CD4-positive, alpha-beta T cell treated with Interleukin-15 for 4 hours (primary cell): ENCODE measurements at places on chromosomes 1 and 21.

DNA sequence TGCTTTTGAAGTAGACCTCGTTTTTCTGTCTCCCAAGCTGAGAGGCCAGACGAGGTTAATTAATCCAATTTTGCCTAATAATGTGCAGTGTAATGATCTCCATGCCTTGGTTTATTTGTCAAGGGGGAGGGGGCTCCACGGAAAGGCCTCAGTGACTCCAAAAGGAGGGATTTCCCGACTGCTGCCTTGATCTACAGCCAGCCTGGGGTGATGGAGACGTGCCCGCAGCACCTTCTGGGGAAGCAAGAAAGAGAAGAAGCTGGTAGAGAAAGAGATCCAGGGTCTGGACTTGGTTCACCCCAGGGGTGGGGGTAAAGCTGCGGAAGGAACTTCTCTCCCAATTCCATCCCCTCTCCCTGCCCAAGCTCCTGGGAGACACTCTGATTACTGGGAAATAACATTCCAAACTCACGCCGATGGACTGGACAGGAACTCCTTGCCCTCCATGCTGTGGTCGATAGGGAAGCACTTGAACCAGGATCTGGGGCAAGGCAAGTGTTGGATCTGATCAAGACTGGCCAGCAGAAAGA, 44.1 kb upstream of the SIM2 start:
- no peak for DNase-seq

DNA sequence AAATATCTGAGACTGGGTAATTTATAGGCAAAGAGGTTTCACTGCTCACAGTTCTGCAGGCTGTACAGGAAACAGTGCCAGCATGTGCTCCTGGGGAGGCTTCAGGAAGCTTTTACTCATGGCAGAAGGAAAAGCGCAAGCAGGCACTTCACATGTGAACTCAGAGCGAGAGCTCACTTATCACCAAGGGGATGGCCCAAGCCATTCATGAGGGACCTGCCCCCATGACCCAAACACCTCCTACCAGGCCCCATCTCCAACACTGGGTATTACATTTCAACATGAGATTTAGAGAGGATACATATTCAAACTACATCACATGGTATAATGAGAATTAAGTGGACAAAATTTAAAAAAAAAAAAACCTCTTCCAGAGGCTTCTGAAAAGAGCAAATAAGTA, 13.7 kb downstream of the WASF2 start:
- no peak for DNase-seq

GRCh38 chr1:43868741-43869067, 64.9 kb upstream of the ARTN start:
- no peak for DNase-seq

DNA sequence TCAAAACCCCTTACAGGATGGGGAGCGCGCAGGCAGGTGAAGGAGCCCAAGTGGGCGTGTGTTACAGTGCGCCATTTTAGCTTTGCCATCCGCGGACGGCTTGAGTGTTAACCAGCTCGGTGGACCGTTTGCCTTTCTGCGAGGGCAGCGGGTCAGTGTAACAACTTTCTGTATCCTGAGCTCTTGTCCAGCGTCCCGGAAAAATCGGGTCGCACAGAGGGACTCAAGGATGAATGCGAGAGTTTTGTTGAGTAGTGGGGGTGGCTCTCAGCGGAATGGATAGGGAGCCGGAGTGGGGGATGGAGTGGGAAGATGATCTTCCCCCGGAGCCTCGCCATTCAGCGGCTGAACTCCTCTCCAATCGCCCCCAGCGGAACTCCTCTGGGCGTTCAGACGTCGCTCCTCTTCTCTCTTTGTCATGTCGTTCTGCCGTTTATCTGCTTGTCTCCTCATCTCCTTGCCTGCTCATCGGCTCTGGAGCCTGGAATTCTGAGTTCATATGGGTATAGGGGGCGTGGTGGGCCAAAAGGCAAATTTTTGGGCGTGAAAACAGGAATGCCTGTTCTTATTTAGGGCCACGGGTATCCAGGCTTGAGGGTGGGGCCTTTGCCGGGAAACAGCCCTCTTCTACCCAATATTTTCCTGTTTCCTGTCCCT, 295.4 kb downstream of the CTH start:
- no peak for DNase-seq

DNA sequence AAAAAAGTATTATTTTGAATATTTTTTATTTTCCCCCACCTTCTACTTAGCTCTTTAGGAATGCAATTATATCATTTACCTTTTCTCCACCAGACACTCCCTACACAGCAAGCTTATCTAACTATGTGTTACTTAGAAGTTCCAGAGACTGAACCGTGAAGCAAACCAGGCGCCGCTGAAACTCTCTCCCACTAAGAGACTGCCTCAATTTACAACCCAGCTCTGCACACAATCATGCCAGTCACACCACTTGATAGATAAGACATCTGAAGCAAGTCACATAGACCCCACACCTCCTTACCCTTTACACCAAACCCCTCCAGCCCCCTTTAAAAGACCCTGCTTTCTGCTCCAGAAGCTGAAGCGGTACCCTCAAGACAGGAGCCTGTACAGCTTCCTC, 245.5 kb downstream of the S1PR1 start:
- no peak for DNase-seq

- no peak for DNase-seq
Observed at GRCh38 chr1:233520261-233521191, 93.4 kb upstream of the KCNK1 start.

- peak; percentile 22 for DNase-seq
Observed at GRCh38 chr1:52659356-52659755, 26.4 kb downstream of the SHISAL2A start.

DNA sequence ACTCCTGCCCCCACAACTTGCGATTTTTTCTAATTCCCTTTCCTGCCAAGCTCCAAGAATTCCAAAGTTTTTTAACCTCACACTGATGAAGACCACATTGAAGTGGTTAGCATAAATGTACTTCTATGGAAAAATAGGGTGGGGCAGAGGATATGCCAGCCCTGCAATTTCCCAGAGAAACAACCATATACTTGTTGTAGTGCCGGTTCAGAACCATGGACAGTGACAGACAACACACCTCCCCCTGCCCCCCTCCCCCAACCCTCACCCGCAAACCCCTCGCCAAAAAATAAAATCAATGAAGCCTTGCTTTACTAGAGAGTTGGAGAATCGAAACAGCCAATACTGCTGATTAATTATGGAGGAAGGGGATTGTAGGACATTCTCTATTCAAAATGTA, 109.5 kb upstream of the GRIK3 start:
- DNase-seq, result no peak

DNA sequence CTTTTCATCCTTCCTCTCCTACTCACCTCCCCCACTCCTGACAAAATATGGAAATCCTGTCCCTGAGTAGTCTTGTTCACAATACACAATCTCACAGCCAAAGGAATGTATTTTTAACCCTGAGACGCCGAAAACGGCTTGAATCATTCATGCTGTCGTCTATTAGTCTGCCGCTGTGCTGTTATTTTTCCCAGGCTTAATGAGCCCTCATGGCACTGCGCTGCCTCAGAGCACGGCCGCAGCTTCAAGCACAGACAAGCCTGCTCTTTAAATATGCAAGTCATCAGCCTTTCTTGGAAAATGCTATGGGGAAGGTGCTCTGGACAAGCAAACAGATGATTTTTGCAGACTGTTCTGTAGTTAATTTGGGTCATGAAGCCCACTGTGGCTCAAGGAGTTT, 302.7 kb downstream of the DISC1 start:
- no peak for DNase-seq

DNA sequence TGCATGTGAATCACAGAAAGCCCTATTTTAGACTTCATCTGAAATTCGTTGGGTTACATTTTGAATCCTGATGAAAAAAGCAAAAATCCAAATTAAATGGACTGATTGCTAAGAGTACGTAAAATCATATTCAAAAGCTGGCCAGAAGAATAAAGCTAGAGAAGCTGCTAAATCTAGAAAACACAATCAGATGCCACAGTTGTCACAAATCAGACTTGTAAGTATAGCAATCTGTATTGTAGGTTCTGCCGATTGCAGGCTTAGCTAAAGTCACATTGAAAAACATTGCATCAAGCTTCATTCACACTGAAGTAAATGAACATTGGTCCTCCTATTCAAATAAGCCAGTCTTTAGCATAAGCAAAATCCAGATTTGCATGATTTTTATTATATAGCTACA, 235.1 kb upstream of the ST6GALNAC5 start:
- no peak for DNase-seq

GRCh38 chr1:25554886-25555752, 11.7 kb downstream of the LDLRAP1 start:
- no peak for DNase-seq

DNA sequence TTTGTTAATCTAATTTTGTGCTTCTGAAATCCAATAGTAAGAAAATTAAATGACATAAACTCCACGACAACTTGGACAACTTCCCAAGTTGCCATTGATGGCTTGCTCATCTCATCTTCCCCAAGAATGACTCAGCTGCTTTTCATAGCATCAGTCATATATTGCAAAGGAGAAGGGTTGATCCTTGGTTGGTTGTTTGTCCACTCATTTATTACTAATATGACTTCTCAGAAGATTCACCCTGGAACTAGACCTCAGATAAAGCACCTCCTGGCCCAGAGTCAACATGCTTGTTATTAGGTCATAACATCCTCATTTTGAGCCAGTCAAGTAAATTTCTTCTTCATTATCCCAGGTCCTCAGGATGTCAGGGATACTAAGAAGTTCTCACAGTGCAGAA, 2.3 kb upstream of the LCE3D start:
- DNase-seq, result no peak

GRCh38 chr1:85363521-85363920, 87.1 kb upstream of the BCL10 start:
- no peak for DNase-seq

GRCh38 chr1:19762175-19762779, 37.4 kb downstream of the TMCO4 start:
- DNase-seq, result peak; percentile 14

- no peak for DNase-seq
Observed at GRCh38 chr1:225765982-225766674, 11.5 kb upstream of the SRP9 start.

DNA sequence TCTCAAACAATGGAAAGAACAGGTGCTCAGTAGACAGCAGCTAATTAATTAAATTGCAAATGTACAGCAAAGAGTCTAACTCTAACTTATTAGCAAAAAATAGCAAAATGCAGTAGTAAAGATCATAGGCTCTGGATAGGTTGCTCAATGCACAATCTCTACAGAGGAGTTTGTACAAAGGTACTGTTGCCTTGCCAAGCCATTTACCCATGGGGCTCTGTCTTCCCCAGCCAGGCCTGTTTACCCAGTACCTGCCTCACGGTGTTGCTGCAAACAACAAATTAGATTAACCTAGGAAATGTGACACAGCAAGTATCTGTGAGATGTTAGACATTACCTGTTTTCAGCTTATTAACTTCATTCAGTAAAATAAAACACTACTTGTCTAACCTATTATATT, 222.0 kb downstream of the DENND1B start:
- no peak for DNase-seq

DNA sequence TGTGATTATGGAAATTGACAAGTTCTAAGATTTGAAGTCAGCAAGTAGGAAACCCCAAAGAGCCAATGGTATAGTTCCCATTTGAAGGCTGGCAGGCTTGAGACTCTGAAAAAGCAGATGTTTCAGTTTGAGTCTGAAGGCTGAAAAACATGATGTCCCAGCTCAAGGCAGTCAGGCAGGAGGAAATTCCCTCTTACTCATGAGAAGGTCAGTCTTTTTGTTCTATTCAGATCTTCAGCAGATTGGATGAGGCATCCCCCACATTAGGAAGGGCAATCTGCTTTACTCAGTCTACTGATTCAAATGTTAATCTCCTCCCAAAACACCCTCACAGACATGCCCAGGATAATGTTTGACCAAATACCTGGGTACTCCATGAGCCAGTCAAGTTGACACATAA, 372.5 kb upstream of the ST6GALNAC5 start:
- no peak for DNase-seq

DNA sequence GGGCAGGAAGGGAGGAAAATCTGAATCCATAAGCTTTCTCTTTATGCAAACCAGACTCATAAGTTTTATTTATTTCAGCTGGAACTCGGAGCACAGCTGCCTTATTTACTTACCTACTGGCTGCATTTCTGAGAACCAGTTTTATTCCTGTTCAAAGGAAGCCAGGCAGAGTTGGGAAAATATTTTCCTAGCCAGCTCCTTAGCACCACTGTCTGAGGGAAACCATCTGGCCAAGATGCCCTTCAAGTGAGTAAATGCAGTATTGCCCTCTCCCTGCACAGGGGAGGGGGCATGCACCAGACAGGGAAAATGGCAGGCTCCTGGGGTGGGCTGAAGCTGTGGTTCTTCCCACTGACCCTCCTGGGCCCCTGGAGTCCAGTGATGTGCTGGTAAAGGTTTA, 28.9 kb upstream of the FMOD start:
- DNase-seq, result no peak

GRCh38 chr1:17692645-17693044, 62.5 kb upstream of the ACTL8 start:
- no peak for DNase-seq

DNA sequence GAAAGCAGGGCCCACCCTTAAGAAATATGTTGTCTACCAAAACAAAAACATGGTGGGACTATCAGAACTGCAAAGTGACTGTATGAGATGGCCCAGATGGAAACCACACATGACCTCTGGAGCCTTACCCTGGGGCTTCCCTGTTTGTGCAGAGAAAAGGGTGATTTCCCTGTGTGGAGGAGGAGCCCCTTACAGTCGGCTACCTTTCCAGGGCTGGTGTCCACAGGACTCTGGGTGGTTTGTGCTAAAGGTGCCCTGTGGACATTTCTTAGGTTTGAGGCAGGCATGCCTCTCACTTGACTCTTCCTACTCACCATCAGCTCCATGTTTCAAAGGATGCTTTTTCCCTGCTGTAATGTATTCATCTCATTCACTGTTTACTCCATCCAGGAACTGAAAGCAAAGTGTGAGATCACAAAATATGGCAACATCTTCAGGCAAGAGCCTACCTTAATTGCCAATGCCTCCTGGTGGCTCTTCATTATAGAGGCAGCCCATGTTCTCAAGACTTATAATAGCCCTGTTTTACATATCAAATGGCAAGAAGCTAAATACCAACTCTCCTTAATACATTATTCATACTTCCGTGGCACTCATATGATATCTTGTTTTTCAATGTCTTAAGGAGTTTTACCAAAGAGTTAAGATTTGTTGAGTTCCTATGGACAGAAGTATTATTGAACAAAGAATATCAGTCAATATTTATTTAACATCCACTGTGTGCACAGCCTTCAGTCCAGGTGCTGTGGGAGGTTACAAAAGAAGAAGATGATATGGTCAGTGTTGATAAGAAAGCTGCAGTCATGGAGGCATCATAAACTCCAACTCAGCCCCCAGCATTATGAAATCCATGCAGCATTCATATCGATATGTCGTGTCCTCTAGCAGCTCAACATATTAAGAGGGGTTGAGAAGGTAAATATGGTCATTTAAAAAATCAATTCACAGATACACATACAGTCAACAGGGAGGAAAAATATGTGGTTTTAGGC, 15.5 kb upstream of the TFF3 start:
- no peak for DNase-seq

- DNase-seq, result no peak
Observed at GRCh38 chr1:53942127-53942957, 3.2 kb downstream of the IFT25 start.
